ENCODE measurements at places on chromosomes 5 and 9. TPM values are rescaled to one million over a fixed set of nuclear protein-coding genes. Genes with fewer than 3 reads are reported as not detected.

APBA1 gene
- 1.7 TPM for total RNA-seq

WDR38 gene
- not detected for total RNA-seq

CHSY3 gene
- total RNA-seq = 0.21 TPM

BTNL8 gene
- total RNA-seq = not detected

MOB3B gene
- total RNA-seq = 0.83 TPM

All from Daoy (cell line).